ENCODE measurements at places on chromosomes 1 and 21.
A peak's percentile ranks its signal among the peaks of the same experiment; 100 is the strongest.

- DNase-seq, result no peak
Measured at GRCh38 chr1:162072740-162073139, 3.2 kb downstream of the NOS1AP start.

- DNase-seq, result no peak
Measured at GRCh38 chr1:185046668-185047067, 1.3 kb downstream of the RNF2 start.

- DNase-seq, result no peak
Measured at GRCh38 chr1:181759481-181759880, 276.2 kb downstream of the CACNA1E start.

DNA sequence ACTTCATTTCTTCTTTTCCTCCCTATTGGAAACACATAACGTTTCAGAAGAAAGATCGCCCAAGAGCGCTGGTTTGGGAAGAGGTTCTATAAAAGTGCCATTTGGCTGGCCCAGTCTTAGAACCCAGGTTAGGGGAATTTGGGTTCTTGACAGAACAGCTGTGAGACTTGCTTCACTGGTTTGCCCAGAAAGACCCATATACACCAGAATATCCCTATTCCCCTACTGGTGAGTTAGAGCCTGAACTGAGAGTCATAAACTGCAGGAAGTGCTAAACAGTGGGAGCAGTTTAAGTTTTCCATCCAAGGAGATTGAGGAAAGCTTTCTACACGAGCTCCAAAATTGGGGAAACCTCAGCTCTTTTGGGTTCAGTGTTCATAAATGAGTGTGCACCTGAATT is 275.2 kb downstream of the VAV3 start:
- DNase-seq, result no peak

DNA sequence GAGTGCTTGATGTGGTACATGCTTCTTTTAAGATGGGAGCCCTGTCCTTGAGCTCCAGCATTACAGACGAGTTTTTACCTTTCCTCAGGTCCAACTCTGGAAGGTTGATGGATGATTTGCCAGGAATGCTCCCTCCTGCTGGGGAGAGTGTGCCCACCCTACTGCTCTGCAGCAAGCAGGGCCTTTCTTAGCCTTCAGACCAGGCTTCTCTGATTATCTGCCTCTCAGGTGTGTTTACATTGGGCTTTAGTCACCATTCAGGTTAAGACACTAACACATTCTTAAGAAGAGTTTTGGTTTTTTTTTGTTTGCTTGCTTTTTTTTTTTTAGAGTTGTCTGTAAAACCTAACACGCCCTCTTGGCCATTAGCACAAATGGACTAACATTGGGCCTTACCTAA is 301.8 kb downstream of the KCNT2 start:
- no peak for DNase-seq

DNA sequence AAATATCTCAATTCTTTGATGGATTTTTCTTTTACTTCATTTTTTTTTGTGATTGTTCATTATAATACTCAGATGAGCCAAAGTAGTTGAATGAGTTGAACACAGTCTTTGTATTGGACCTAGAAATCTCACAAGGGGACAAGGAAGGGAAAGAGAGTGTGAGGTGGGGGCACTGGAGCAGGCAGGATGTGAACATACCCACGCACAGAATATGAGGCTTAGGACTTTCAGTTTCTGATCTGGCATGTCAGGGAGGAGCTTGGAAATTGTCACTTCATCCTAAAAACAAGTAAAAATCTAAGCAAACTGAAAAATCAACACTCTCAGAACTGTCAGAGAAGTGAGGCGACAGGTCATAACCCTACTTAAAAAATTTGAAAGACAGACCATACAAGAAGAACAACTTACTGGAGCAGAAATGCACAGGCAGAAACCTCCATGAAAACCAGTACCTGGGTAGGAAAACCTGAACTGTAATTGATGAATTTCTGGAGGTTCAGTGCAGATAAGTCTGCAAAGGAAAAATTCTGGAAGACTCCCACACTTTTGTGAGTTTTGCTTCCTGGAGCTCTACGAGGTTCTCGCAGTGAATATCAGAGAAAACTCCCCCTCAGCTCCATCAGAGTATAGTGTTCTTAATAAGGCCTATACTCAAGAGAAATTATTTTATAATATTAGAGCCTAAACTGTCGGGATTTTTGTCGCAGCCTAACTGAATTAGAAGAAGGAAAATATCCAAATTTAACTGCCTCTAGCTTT is 3.6 kb upstream of the PTGS2 start:
- no peak for DNase-seq

GRCh38 chr1:119865627-119866026 is 30.7 kb downstream of the ADAM30 start:
- peak; percentile 90 for DNase-seq

- peak; percentile 16 for DNase-seq
Measured at GRCh38 chr1:29575826-29576225, 339.5 kb downstream of the PTPRU start.

- DNase-seq, result no peak
Measured at GRCh38 chr21:33334824-33335223, 10.1 kb downstream of the IFNAR1 start.

DNA sequence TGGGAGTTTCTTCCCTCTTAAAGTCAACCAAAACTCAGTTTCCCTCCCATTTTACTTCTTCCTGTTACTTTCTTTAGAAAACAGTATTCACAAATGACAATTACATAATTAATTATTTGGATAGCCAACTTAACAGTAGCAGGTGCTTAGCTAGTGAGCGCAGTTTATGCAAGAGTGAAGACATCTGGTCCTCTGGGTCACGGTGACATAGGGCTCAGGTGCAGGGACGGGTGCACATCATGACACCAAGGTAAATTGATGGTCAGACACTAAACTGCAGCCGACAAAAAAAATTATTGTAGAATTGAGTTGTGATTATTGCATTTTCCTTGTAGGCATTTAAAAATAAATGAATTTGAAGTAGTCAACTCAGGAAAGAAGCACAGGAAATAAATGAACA is 142.0 kb upstream of the KCTD3 start:
- DNase-seq, result no peak

GRCh38 chr21:16608209-16608830 is 878.5 kb downstream of the USP25 start:
- no peak for DNase-seq

GRCh38 chr1:240836271-240836670 is 224.3 kb upstream of the GREM2 start:
- no peak for DNase-seq

GRCh38 chr1:39933956-39934941 is 20.7 kb upstream of the MFSD2A start:
- DNase-seq, result peak; percentile 93

GRCh38 chr1:165395478-165395877 is 39.0 kb upstream of the LMX1A start:
- DNase-seq, result no peak

GRCh38 chr1:9121496-9122409 is 7.1 kb downstream of the GPR157 start:
- DNase-seq, result no peak
